HS-27A (cell line): ENCODE measurements at places on chromosomes 4 and X.
A peak's percentile ranks its signal among the peaks of the same experiment; 100 is the strongest.

- no peak for DNase-seq
These were observed 59.3 kb downstream of the PSAPL1 start for GRCh38 chr4:7375427-7375826.

GRCh38 chrX:139691493-139691842 is 16.5 kb downstream of the MCF2 start:
- no peak for DNase-seq

DNA sequence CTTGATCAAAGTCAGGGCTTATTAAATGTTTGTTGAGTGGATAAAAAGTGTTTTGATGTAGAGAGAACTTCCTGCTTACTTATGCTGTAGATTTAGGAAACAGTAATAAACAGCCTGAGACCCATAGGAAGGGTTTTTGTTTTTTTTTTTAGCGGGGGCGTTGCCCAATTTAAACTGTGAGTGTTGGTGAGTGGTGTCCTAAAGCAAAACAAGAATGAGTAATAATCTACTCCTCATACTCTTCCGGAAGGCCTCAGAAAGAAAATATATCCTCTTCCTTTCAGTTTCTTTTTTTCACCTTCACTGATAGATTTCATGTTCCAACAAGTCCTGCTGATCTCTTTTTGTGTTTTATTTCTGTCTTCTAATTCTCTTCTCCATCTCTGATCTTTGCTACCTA is 104.4 kb upstream of the SCML1 start:
- DNase-seq, result no peak

DNA sequence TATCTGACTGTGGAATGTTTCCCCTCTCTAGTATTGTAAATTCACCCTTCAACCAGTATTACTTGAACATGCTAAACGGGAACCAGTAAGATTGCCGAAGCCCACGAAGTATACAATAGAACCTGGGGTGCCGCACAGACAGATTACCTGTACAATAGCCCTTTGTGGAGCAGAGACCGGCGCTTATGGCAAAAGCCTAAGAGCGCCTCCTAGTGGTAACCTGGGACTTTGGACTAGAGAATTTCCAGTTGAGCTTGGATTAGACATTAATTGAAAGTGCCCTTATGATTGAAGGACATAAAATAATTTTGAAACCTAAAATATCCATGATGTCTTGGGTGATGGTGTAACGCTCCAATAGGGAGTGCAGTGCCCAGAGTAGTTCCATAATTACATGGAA is 14.1 kb downstream of the ZNF157 start:
- no peak for DNase-seq

GRCh38 chr4:141348573-141348972 is 127.9 kb downstream of the ZNF330 start:
- no peak for DNase-seq

DNA sequence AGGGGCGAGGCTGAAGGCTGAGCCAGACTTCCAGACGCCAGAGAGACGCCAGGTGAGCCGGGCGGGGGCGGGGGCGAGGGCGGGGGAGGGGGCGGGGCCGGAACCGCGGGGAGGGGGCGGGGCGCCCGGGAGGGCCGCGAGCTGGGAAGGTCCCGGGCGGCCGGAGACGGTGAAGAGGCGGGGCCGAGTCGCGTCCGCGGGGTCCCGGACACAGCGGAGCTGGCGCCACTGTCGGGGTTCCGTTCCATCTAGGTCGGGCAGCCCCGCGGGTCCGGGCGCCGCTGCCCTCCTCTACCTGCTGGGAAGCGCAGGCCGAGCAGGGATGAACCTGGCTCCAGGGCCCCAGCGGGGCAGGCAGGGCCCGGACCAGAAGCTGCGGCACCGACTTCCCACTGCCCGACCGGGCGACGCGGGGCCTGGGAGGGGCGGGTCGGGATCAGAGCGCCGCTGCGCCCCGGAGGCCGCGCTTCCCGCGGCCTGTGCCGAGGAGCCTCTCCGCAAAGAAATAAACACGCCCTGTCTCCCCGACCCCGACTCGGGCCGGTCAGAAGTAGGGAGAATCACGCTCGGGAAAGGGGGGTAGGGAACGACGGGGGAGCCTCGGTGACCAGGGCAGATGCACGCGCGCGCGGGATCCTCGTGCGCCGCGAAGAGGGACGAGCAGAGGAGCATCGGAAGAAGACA is 10.6 kb downstream of the HMX1 start:
- no peak for DNase-seq

- DNase-seq, result peak; percentile 36
These were observed 405.2 kb upstream of the CNKSR2 start for GRCh38 chrX:20968996-20969395.

DNA sequence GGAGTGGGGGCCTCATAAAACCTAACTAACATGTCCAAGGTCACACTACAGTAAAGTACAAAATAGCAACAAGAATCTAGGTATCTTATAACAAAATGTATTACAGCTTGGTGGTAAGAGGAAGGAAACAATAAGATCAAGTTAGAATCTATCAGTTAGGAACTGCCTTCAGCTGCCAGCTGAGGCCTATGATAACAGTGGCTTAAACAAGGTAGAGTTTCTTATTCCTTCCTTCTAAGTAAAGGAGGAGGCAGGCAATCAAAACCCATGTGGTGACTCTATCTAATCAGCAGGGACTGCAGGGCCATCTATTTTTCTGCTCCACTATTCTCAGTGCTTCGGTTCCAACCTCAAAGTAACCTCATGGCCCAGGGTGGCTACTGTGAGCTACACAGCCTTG is 10.9 kb downstream of the SH3D19 start:
- no peak for DNase-seq

DNA sequence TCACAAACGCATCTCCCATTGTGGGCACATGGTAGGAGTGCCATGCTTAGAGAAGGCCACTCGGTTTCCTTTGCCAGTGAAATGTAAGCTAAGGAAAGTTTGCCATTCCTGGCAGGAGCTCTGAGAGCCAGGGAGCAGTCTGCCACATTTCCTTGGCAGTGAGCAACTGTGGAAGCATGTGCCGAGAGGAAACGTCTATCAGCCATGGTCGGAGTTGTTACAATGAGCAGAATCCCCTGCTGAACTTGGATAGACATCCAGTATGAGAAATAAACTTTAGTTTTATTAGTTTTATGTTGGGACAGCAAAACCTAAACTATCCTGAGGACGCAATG is 51.1 kb downstream of the ENOPH1 start:
- no peak for DNase-seq

DNA sequence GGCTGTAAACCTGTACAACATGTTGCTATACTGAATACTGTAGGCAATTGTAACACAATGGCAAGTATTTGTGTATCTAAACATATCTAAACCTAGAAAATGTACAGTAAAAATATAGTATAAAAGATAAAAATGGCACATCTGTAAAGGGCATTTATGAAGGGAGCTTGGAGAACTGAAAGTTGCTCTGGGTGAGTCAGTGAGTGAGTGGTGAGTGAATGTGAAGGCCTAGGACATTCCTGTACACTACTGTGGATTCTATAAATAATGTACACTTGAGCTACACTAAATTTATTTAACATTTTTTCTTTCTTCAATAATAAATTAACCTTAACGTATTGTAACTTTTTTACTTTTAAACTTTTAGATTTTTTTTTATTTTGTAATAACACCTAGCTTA is 5.0 kb upstream of the SHROOM4 start:
- DNase-seq, result no peak

GRCh38 chr4:124564121-124564520 is 148.4 kb downstream of the ANKRD50 start:
- no peak for DNase-seq

DNA sequence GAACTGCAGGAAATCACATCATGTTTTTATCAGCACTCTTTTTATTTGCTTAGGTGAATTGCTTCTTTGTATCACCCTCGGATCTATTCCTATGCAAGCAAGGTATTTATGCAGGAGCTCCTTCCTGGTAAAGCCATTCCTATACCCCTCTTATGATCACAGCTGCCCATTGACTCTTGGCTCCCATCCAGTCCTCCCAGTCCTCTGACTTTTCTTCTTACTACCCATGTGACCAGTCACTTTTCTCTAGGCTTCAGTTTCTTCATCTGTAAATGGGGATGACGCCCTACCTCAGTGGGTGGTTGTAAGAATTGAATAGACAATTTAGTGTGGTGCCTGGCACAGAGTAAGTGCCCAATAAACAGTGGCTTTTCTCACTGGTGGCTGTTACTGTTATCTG is 144.9 kb downstream of the FHIP1A start:
- DNase-seq, result no peak

GRCh38 chr4:17807446-17807845 is 3.1 kb downstream of the DCAF16 start:
- DNase-seq, result no peak

- DNase-seq, result no peak
These were observed 69.6 kb upstream of the SLC34A2 start for GRCh38 chr4:25585901-25586523.

GRCh38 chrX:103927633-103928032 is 34.8 kb upstream of the TMSB15B start:
- no peak for DNase-seq

GRCh38 chr4:158850371-158850770 is 81.5 kb downstream of the FNIP2 start:
- no peak for DNase-seq

- DNase-seq, result peak; percentile 1
These were observed 457 bp downstream of the TFE3 start for GRCh38 chrX:49042581-49043219.

GRCh38 chr4:74394476-74395136 is 29.7 kb downstream of the EREG start:
- peak; percentile 60 for DNase-seq

DNA sequence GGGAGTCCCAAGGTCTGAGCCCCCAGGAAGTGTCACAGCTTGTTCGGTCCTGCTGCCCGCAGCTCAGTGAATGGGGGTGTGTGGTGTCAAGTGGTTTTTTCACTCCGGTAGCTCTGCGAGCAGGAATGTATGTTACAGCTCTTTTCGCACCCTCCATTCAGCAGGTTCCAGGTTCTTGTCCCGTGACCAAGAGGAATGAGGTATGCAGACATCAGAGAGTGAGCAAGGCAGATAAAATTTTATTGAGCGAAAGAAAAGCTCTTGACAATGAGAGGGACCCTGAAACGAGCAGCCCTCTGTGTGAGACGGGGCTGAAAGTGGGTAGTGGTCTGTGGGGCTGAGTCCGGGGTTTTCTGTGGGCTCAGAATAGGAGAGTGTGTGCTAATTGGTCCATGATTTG is 31.5 kb downstream of the UCHL1 start:
- no peak for DNase-seq

DNA sequence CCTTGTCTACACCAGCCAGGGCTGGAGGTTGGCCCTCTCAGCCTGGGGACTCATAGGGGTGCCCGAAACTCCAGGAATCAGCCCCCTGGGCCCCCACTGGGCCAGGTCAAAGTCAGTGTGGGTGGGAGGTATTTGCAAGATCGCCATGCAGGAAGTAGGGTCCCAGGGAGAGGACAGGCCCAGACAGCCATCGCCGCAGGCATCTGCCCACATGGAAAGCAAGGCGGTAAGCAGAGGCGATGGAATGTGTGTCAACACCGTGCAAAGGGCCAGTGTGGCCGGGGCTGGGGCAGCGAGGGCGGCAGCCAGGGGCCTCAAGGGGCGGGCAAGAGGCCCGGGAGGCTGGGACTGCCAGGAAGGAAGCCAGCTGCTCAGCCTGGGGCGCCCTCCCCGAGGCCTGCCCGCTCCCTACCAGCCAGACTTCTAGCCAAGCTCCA is 19.3 kb upstream of the DUSP9 start:
- DNase-seq, result no peak

DNA sequence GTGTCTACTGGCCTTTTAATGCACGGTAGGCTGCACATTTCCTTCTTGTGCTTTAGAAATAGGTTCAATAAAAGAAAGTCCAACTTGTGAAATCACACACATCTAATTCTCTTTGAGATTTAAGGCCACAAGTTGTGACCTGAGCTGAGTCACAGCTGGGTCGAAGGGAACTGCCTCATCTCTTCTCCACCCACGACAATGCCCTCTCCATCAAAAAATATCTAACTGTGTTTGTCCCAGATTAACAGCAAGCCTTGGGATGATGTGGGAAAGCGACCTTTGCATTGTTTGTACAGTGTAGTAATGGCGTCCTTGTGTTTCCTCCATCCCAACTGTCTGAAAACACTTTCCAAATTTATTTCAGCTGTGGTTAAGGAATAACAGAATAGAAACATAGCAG is 168.9 kb downstream of the AMELX start:
- no peak for DNase-seq

DNA sequence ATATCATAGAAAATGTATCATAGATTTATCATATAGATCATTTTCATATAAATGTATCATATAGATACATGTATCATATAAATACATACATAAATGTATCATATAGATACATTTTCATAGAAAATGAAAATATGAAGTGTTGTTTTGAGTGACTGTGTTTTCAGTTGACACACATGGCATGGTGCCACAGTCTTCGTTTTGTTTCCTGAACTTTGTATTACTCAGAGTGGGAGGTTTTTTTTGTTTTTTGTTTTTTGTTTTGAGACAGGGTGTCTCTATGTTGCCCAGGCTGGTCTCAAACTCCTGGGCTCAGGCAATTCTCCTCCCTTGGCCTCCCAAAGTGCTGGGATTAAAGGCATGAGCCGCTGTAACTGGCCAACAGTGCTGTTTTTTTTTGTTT is 3.9 kb downstream of the RBM10 start:
- DNase-seq, result no peak

DNA sequence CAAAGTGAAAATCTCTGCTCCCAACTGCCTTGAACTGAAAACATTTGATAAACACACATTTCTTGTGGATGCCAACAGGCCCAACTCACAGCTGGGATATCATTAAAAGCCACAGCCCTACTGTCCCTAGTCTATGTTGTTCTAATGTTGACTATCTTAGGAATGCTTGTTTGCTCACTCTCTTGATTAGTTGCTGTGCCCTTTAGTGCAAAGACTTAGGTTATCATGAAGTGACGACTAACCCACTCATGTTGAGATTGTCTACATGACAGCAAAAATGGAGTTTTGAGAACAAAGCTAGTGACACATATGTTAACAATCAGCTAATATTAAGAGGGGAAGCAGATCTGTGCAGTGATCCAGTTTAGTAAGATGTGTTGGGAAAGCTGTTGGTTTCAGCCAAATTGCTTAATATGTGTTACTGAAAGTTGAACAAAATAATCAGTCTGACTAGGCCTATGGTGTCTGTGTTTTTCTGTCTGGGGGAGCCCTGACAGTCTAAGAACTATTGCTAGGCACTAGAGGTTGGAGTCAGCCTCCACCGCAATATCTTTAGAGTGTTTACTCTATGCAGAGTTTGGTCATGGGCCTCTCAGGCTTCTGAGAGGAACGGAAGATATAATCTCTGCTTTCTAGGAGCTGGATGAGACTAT is 125.5 kb downstream of the ATG4A start:
- no peak for DNase-seq

GRCh38 chrX:148960060-148960459 is 459.6 kb downstream of the AFF2 start:
- DNase-seq, result no peak

GRCh38 chr4:55633903-55634302 is 2.2 kb downstream of the NMU start:
- DNase-seq, result no peak

- no peak for DNase-seq
These were observed 24.6 kb downstream of the TRO start for GRCh38 chrX:54945224-54945623.

GRCh38 chrX:130716781-130717413 is 186.1 kb downstream of the ENOX2 start:
- DNase-seq, result no peak

GRCh38 chrX:332496-332860 is 13.9 kb upstream of the GTPBP6 start:
- no peak for DNase-seq
